ENCODE measurements at places on chromosomes 3 and 15.

GRCh38 chr3:37726525-37727290 is 135.0 kb upstream of the CTDSPL start:
- no peak for DNase-seq

GRCh38 chr15:41950489-41950888 is 21.9 kb downstream of the EHD4 start:
- DNase-seq, result no peak

- DNase-seq, result no peak
Measured at GRCh38 chr3:106317141-106318055, 448.6 kb upstream of the CBLB start.

DNA sequence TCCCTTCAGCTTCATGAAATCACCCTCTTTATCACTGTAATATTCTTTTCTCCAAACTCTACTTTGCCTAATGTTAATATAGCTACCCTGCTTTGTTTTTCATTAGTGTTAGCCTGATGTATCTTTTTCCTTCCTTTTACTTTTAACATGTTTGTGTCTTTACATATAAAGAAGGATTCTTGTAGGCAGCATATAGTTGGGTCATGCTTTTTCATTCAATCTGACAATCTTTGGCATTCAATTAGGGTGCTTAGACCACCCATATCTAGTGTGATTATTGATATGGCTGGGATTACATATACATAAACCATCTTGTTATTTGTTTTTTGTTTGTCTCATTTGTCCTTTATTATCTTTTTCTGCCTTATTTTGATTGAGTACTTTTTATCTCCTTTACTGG is 34.9 kb upstream of the HEG1 start:
- DNase-seq, result no peak

DNA sequence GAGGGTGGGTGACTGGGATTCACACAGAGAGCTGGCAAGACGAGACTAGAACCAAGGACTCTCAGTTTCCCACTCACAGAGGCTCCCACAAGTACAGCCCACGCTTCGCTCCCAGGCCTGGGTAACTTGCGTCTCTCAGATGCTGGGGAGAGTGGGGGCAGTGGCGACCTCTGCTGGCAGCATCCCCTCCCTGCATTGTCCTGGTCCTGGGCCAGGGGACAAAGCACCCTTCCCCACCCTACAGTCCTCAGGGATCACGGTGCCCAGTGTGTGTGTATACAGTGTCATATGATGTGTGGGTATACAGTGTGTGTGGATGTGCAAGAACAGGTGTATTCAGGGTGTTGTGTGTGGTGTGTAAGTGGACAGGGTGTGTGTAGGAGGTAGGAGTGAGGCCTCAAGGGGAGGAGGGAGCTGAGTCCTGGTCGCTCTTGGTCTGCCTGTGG is 12.8 kb downstream of the VILL start:
- no peak for DNase-seq

- no peak for DNase-seq
Measured at GRCh38 chr3:192366916-192367315, 360.4 kb downstream of the FGF12 start.

DNA sequence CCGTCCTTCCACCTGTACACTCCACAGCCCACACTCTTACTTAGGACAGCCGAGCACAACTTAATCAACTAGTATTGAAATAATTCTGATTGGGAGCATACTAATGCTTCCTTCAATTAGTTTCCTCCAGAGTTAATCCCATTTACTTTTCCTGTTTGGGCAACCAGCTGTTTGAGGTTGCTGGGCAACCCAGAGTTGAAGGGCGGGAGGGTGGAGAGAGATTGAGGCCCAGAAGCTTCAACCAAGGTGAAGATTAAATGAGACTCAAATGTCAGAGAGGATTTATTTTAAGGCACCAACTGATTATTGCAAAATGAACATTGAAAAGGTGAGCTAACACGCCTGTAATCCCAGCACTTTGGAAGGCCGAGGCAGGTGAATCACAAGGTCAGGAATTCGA is 428.5 kb upstream of the SEMA6D start:
- DNase-seq, result no peak

DNA sequence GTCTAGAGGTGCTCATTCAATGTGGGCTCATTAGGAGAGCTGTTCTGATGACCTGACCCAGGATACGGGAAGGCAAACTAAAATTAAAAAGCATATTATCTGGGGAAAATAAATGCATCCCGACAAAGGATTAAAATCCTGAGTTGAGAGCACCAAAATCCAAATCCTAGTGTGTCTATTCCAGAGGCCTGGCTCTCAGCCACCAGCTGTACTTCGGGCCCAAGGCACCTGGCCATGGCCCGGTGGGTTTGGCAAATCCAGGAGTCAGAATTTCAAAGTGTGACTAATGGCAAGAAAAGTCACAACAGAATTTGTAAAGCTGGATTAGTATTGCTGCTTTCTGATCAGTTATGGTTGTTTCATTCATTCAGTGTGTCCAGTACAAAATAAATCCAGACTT is 2.6 kb upstream of the LYSMD4 start:
- DNase-seq, result no peak

DNA sequence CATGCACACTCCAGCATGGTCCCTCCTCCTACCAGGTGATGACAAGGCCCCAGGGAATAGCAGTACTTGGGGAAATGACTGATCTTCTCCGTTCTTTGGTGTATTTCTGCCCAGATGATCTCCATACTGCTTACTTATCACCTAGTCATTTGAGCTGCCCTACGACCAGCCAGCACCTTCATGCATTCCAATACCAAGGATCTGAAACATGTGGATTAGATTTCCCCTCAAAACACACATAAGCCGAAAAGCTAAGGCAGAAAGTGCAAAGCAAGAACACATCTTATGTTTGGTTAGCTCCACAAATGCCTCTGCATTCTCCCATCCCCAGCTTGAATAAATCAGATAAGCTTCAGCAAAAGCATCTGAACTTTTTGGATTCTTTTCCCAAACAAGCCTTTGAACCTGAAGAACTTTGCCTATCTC is 64.8 kb upstream of the BCL6 start:
- no peak for DNase-seq
